ENCODE measurements at places on chromosomes 11 and 22. TPM values are rescaled to one million over a fixed set of nuclear protein-coding genes. Genes with fewer than 3 reads are reported as not detected.

PLCB3 gene
- 5.4 TPM for total RNA-seq

APOBEC3A gene
- 0.66 TPM for total RNA-seq

TPBGL gene
- total RNA-seq = 0.75 TPM

LUZP2 gene
- total RNA-seq = not detected

CRYBB3 gene
- total RNA-seq = 0.68 TPM

PLA2G6 gene
- 167 TPM for total RNA-seq
